ENCODE measurements at places on chromosomes 6 and 20. TPM values are rescaled to one million over a fixed set of nuclear protein-coding genes. Genes with fewer than 3 reads are reported as not detected.

THBD gene
- 11.1 TPM for total RNA-seq

PABPC1L gene
- total RNA-seq = 14.4 TPM

MANEA gene
- 32.8 TPM for total RNA-seq

FAM162B gene
- total RNA-seq = 12.0 TPM

TUBB2B gene
- total RNA-seq = 55.6 TPM

FOXS1 gene
- total RNA-seq = 4.7 TPM

BANF2 gene
- total RNA-seq = not detected

CD93 gene
- 72.8 TPM for total RNA-seq

SLC35D3 gene
- 0.16 TPM for total RNA-seq

MBOAT1 gene
- 30.3 TPM for total RNA-seq

ARMH2 gene
- total RNA-seq = not detected

RSPO3 gene
- 4.9 TPM for total RNA-seq

ULBP2 gene
- 0.26 TPM for total RNA-seq

TAAR6 gene
- not detected for total RNA-seq

DNA sequence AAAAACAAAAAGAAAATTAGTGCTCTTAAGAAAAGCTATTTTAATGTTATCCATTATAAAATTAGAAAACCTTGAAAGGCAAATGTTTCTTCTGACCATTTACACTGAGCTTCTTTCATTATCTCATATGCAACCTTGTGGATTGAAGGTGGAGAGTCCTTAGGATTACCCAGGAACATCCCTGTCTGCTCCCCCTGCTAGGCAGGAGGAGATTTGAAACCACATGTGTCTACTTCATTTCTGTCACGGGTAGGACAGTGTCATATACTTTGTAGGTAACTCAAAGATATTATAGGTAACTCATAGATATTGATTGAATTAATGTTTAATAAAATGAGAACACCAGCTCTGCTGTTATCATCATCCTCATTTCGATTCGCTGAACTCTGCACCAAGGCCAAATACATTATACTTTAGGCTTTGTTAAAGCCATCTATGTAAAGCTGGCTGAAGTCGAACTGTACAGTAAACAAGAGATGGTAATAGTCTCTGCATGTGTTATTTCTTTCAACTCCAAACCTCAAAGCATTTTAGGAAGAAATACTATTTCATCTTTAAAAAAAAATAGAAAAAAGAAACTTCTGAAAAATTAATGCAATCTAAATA, 49.5 kb downstream of the HDAC2 start:
- no peak for DNase-seq

DNA sequence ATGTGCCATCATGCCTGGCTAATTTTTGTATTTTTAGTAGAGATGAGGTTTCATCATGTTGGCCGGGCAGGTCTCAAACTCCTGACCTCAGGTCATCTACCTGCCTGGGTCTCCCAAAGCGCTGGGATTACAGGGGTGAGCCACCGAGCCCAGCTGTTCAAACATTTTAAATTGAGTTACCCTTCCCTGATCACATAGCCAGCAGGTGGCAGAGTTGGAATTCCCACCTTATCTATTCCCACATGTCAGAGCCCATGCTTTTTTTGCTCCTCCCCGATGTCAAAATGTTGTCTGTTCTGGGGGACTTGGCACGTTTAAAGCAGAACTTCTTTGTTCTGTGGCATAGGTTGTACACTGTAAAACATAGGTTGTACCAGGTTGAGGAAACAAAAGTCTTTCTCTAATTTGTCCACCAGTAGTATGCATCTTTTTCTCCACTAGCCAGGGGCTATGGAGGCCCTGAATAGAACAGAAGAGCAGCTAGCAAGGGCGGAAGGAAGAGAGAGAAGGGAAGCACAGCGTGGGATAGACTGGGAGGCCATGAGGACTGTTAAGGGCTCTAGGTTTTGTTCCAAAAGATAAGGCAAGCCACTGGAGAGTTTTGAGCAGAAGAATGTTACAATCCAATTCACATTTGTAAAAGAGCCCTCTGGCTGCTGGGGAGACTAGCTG, 7.3 kb upstream of the LBP start:
- no peak for DNase-seq

- no peak for DNase-seq
Measured at GRCh38 chr6:162337412-162337811, 390.2 kb downstream of the PRKN start.

DNA sequence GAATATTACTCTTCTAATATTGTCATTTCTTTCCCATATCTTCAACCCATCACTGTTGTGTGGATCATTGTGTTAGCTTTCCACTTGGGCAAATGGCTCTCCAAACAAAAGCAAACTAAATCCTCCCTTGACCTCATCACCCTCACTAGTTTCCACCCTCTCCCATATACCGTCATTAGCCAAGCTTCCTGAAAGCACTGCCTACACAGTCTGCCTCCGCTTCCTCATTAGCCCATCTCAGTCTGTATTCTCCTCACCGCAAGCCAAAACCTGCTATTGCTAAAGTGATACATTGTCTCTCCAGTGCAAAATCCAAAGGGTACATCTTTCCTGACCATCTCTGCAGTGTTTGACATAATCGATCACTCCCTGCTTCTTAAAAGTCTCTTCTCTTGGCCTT, 212.6 kb downstream of the CLIC5 start:
- no peak for DNase-seq

DNA sequence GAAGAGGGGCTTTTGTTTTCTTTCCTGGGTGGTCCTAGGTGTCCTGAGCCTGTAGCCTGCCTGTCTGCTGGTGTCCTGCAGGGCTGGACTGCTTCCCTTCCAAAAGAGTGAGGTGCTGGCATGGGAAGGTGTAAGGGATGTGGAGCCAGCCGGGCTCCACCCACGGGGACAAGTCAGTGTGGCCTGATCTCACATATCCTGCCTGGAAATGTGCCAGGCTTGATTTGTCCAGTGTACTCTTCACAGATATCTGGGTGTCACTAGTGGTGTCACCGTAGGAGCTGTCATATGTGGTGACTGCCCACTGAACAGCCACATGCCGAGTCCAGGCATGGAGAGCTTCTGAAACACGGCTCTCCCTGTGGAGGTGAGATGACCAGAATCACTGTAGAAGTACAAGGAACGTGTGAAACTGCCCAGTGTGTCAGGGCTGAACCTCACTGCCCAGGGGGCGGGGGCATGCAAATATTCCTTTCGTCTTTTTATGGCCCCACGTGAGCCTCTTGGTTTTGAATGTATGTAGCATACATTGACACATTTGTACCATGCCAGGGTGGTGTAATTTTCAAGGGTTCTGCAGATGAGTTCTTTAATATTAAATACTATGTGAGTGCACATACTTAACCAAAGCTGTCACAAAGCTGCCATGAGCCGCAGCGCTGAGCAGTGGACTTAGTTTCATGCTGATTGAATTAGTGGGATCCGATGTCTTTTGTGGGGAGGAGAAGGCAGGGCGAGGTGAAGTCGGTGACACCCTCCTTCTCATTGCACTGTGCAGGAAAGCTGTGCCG, 55.8 kb downstream of the CDH4 start:
- DNase-seq = no peak

- DNase-seq = no peak
Measured at GRCh38 chr6:18259675-18260447, 4.5 kb downstream of the DEK start.

DNA sequence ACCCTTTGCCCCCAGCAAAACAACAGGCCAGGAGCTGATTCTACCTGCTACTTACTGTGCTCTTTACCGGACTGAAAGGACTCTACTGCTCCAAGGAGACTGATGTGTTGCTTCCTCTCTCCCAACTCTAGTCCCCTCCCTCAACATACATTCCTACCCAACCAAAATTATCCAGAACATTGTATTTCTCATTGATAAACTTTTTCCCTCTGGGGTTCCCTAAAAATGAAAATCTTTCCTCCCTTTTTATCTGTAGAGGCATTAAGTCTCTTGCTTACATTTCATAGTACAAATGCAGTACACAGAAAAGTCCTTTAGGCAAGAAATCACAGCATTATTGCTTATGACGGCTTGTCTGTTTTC, 940 bp upstream of the HS3ST5 start:
- DNase-seq = no peak

DNA sequence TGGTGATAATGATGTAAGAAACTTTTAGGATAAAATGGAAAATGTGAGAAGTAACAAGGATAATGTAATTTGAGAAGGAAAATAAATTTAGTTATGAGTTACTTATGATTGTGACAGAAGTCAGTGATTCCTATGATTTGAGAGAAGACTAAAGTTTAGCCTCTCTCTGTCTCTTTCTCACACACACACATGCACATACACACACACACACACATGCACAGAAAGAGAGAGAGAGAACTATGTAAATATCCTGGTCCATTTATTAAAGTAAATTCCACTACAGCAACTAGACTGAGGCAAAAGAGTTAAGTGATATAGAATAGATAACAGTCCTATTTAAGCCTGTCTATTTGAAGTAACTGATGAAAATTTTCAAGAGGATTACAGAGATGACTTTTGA, 375.2 kb downstream of the CD109 start:
- DNase-seq = no peak

GRCh38 chr20:50918403-50918802, 12.8 kb downstream of the ADNP start:
- DNase-seq = no peak

GRCh38 chr6:42124223-42124836, 18.1 kb downstream of the C6orf132 start:
- DNase-seq = no peak

DNA sequence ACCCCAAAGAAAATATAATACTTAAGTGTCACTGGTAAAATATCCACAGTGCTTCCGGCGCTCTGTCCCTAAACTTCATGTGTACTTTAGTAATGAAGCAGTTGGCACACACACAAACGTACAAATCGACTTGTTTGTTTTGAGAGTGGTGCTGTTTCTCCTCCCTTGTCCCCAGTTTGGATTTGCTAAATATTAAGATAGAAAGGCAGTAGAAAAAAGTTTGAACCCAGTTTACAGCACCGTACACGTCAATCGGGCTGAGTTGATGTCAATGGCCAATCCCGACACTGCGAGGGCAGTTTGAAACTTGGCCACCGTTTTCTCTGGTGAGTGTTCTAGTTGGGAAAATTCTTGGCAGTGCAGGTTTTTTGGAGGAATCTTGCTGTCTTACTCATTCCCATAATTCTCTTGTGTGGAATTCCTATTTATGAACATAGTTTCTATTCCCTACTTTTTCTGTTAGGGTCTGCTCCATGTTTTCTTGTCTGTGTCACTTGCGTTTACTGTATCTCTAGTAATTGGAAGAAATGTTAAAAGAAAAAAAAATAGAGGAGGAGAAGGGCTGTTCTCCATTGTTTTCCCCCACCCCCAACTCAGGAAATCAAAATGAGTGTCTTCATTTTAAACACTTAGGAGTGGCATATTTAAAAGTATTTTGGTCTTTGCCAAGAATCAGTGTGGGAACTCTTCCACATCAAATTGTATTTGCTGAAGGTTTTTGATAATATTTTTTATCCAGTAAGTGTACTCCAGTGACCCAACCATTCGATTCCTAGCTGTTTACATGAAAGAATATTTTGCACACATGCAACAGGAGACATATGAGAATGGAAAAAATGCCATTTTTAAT, 72.3 kb downstream of the OR2B2 start:
- no peak for DNase-seq

- DNase-seq = no peak
Measured at GRCh38 chr6:149362289-149362688, 37.8 kb upstream of the SUMO4 start.

GRCh38 chr6:82711971-82712370, 348.4 kb downstream of the TPBG start:
- no peak for DNase-seq

DNA sequence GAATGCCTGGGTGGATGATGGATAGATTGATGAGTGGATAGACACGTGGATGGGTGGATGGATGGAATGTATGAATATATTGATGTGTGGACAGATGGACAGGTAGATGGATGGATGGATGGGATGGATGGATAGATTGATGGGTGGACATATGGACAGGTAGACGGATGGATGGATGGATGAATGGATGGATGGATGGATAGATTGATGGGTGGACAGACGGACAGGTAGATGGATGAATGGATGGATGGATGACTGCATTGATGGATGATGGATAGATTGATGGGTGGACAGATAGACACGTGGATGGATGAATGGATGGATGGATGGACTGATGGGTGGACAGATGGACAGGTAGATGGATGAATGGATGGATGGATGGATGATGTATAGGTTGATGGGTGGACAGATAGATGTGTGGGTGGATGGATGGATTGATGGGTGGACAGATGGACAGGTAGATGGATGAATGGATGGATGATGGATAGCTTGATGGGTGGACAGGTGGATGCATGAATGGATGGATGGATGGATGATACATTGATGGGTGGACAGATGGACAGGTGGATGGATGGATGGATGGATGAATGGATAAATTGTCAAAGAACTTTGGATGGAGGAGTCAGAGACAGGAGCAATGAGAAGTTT, 171.4 kb upstream of the AFDN start:
- no peak for DNase-seq

DNA sequence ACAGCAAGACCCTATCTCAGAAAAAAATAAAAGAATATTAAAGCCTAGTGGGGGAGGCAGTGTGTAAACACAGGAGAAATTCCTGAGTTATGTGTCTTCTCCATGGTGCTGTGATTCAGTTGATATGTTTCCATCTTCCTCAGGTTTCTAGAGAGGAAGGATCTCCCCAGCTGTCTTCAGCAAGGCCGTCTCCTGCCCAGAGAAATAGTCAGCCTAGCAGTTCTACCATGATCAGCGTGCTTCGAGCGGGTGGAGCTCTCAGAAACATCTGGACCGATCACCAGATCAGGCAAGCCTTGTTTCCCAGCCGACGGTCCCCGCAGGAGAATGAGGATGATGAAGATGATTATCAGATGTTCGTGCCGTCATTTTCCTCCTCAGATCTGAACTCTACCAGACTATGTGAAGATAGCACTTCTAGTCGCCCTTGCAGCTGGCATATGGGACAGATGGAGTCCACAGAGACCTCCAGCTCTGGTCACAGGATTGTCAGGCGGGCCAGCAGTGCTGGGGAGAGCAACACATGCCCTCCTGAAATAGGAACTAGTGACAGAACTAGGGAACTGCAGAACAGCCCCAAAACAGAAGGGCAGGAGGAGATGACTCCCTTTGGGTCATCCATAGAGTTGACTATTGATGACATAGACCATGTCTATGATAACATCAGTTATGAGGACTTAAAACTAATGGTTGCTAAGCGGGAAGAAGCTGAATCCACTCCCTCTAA, 34.9 kb upstream of the MTHFD1L start:
- DNase-seq = no peak

- DNase-seq = no peak
Measured at GRCh38 chr6:33007831-33008400, 1.5 kb downstream of the HLA-DOA start.

GRCh38 chr6:11824986-11825385, 46.4 kb upstream of the ADTRP start:
- DNase-seq = no peak

DNA sequence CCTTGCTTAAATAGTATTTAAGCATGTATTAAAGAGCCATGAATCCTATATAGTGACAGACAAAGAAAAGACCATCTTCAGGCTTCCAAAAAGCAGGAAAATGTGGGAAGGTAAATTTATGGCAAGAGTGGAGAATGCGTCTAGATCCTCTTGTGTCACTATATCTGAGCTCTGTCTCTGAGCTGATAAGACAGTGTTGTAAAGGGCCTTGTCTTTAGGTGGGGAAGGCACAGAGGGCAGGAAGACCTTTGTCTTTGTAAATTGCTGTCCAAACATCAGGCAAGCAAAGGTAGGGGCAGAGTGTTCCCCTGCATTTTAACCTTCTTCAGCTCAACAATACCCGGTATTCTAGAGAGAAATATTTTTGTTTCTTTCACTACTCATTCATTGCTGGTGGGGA, 33.9 kb upstream of the MBOAT1 start:
- no peak for DNase-seq

- no peak for DNase-seq
Measured at GRCh38 chr6:34383656-34384320, 8.7 kb downstream of the NUDT3 start.

All from urinary bladder (tissue), 4 donors.